ENCODE measurements at places on chromosomes 7 and 10.

- no peak for DNase-seq
Measured at GRCh38 chr10:89973326-89973725, 271.9 kb downstream of the KIF20B start.

GRCh38 chr7:40223451-40224127 lies 88.8 kb downstream of the SUGCT start:
- no peak for DNase-seq

- DNase-seq: no peak
Measured at GRCh38 chr7:128052404-128052803, 21.2 kb upstream of the LRRC4 start.

GRCh38 chr7:979886-980571 lies 3.0 kb upstream of the CYP2W1 start:
- no peak for DNase-seq

GRCh38 chr10:70232859-70233108 lies 445 bp downstream of the PPA1 start:
- DNase-seq: no peak

DNA sequence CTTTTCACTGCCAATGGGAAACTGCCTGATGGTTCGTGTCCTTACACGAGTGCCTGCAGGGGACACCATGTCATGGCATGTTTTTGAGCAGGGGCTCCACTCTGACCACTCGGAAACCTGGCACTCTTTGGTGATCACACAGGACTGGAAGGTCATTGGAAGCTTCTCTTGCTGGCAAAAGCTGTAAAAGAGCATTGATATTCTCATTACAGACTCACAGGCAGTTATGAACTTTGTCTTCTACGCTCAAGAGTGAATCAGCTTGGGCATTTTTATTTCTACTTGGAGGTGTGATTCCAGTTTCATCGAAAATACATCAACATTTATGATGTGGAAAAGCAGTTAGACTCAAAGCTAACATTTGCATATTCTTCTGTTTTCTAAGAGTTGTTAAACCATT lies 238.7 kb downstream of the THSD7A start:
- DNase-seq: no peak

GRCh38 chr10:89363729-89364442 lies 14.0 kb upstream of the IFIT1B start:
- no peak for DNase-seq

DNA sequence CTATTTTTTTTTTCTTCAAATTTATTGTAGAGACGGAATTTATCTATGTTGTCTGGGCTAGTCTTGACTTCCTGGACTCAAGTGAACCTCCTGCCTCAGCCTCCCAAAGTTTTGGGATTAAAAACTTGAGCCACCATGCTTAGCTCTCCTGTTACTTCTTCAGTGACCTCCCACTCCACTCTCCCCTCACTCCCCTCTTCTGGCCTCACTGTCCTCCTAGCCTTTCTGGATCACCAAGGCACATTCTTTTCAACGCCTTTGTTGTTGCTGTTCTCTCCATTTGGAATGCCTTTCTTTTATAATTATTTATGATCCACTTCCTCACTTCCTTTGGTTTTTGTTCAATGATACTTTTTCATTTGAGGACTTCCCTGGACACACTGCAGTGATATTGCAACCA lies 17.9 kb downstream of the PTPRZ1 start:
- no peak for DNase-seq

GRCh38 chr10:90969947-90970673 lies 49.2 kb upstream of the ANKRD1 start:
- no peak for DNase-seq

GRCh38 chr10:37712489-37713131 lies 144.8 kb downstream of the ZNF248 start:
- no peak for DNase-seq

DNA sequence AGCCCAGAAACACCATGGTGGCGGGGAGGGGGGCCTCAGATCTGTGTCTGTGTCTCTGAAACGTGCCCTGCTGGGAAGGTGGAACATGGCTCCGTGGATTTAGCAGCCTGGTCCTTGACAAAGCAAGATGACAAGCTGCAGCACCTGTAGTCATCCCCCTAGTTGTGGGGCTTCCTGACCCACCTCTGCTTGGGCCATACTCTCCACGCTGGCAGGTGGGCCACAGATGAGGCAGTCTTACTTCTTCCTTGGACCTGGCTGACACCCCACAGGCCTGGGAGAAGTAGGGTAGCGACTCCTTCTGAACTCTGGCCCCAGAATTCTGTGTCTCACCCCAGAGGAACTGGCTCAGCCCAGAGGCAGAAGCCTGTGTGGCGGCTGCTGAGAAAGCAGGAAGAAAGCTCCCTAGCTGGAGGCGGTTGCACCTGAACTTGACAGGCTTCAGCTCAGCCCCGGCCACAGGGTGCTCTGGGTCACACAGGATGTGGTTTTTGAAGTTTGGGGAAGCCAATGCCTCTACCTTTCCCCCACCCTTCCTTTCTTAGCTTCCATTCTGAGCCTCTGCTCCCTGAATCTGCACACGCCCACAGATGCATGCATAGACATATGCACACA lies 113.9 kb downstream of the ABLIM1 start:
- DNase-seq: peak; percentile 74

Data from CD4-positive, alpha-beta T cell treated with Interleukin-1 beta for 1 hour (primary cell).